ENCODE measurements at places on chromosomes 3 and 15.

DNA sequence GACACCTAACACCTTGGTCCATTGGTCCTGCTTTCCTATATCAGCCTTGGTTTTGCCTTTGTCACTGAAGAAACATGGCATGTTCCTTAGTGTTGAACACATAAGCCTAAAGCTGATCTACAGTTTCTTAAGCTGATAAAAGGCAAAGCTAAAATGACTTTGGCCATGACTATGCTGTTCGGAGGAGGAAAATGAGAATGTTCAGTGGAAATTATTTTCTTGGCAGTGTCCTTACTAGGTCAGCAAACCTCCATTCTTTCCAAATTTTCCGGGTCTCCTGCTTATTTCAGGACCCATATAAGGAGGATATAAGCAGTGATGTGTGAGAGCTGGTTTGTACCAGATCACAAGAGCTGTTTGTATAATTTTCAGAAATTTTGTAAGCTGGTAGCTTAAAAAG is 832.9 kb upstream of the CFAP20DC start:
- DNase-seq, result no peak

DNA sequence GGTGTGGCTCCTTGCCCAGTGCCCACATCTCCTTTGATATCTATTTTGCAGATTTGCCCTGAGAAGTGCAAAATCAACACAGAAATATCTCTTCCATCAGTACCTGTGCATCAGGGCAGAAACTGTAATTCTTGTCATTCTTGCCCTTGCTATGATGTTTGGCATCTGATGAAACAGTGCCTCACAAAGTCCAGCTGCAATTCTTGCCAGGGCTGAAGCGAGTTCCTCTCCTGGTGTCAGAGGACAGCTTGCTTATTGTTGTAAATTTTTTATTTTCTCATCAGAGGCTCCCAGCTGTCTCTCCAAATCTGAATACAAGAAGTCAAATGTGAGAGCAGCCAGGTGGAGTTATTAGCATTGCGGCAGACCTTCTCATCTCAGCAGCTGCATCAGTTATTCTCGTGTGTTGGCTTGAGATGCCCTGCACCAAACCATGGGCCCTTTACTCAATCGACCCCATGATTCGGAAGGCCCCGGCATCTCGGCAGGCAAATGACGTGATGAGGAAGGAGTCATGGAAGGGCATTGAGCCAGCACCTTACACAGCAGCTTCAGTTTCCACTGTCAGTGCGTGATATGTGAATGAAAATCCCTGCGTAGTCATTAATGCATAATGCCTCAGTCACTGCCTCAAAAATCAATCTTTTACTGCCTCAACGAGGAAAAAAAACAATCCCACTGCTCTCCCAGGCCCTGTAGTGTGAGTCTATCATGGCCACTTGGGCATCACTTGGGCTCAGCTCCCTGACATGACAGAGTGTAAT is 93.4 kb downstream of the CCNL1 start:
- no peak for DNase-seq

DNA sequence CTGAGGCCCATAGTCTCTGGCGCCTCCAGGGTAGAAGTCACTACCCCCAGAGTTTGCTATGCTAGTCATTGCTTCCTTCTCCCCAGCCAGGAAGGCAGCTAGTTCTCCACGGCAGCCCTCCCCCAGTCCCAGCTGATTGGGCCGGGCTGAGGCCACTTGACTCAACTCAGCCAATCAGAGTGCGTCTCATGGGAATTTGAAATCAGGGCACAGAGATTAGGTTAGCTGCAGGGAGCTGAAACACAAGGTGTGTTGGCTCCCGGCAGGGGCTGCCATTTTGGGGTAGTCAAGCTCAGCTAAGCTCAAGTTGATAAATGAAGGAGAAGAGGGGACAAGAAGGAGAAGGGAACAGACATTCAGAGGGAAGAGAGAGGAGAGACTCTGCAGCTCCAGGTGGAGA is 32.8 kb downstream of the LINGO1 start:
- no peak for DNase-seq

- no peak for DNase-seq
Observed at GRCh38 chr3:194592798-194593752, 40.1 kb downstream of the TMEM44 start.

DNA sequence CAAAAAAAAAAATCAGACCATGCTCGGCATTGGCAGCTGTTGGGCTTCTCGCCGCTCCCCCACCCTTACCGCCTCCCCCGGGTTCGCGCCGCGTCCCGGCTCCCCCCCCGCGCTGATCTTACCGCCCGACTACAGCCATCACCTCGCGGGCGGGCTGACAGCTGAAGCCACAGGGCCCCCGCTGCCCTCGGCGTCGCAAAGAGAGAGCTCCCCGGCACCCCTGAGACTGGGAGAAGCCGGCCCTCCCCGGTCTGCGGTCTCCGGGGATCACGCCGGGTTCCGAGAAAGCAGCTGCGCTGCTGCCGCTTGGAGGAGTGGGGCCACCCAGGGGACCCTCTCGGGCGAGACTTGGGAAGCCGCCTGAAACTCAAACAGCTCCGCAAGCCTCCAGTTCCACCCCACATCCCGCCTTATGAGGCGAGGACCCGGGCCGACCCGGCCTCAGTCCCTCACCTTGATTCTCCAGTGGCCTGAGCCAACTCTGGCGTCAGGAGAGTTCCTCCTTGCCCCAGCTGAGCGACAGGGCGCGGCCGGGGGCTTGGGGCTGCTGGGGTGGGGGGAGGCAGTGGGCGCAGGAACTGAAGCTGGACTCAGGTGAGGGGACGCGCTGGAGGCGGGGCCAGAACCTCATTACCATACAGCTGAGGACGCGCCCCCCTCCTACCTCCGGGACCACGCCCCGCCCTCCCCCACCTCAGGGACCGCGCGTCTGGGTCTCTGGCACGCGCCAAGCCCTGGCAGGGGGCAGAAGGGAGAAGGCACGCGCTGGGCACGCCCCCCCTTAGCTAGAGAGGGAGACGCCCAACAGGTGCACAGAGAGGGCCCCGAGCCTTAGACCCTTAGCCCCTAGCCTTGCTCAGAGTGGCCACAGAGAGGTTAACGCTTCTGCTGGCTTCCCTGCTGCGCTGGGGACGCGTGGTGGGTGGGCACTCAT is 1.0 kb upstream of the DLL4 start:
- DNase-seq, result no peak

DNA sequence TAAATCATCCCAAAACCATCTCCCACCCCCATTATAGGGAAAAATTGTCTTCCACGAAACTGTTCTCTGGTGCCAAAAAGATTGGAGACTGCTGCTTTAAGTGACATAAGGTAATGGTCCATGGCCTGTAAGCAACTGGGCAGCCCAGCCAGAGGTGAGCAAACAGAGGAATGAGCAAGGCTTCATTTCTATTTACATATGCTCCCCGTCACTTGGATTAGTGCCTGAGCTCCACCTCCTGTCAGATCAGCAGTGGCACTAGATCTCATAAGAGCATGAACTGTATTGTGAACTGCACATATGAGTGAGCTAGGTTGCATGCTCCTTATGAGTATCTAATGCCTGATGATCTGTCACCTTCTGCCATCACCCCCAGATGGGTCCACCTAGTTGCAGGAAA is 1159.8 kb upstream of the ALCAM start:
- DNase-seq, result no peak

- no peak for DNase-seq
Observed at GRCh38 chr3:186109897-186110803, 1.3 kb upstream of the ETV5 start.

DNA sequence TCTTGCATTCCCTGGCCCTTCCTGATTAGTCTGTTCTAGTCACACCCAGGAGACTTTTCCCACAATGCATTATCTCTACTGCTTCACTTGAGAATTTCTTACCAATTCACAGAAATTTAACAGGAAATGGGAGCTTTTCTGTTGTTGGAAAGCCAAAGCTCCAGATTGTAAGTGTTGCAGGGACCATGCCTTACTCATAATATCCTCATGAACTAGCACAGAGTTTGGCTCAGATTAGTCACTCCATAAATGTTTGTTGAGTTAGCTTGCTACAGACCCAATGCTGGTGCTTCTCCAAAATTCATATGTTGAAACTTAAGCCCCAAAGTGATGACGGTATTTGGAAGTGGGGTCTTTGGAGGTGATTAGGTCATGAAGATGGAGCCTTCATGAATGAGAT is 232.6 kb downstream of the GAP43 start:
- DNase-seq, result no peak

DNA sequence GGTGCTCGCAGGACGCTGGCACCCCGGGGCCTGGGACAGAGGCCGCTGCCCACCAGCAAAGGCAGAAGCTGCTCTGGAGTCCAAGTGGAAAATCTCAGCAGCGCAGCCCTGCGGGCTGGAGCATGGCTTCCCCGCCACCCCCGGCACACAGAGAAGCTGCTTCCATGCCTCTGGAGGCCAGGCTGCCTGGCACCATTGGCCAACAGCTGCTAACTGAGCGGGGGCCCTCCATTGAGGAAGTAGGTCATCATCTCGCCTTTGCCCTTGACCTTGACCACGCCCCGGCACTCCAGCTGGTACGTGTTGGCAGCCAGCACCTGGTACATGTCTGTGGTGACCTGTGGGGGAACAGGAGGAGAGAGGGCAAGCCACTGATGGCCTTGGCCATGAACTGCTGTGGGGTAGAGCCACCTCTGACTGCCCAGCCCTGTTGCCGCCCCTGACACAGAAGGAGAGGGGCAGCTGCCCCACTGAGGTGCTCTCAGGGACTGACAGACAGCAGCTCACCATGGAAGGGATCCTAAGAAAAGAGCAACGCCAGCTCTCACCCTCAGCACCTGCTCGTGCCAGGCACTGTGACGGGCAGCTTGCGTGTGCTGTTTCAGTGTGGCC is 82.8 kb downstream of the SEC22A start:
- peak; percentile 13 for DNase-seq

DNA sequence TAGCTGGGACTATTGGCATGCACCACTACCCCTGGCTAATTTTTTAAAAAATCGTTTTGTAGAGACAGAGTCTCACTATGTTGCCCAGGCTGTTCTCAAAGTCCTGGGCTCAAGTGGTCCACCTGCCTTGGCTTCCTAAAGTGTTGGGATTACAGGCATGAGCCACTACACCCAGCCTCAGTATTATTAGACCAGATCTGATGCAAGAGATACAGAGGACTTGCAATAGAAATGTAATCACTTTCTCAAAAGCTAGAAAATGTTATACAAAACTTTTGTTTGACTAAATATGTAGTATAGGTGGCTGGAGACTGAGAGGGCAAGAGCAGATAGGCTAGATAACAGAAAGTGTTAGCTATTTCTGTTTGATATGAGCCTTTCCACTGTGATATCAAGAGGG is 531.9 kb downstream of the SOX2 start:
- DNase-seq, result no peak

DNA sequence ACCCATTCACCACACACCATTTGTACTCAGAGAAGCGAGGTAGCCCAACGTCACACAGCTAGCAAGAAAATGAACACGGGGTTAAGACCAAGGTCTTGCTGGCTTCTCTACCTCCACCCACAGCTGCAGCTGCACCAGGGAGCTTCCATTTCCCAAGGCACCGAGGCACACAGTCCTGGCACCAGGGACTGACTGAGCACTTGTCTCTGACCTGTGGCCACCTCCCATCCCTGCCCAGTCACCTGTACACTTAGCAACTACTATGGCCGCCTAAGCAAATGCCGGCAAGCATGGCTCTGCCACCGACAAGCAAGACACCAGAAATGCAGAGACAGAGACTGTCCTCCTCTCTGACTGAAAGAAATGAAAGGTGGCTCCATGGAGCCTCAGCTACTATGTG is 15.3 kb downstream of the ZXDC start:
- DNase-seq, result no peak

DNA sequence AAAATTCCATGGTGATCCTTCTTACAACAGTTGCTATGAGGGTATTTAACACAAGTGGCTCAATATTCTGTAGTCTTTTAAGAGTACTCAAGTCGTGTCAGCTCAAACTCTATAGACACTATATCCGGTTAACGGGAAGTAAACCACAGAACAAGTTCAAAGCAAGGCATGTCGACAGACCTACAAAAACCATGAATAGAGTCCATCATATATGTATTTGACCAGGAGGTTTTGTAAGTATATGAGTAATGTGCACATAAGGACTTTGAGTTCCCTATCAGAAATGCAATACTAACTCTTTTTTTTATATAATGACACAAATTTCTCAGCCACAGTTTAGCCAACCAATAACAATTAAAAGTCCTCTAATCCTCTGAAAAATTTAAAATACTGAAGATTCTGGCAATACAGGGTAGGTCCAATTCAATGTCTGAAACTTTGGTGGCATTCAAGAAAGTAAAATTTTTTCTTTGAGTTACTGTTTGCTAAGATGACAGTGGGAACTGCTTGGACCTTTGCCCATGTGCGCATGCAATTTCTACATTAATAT is 93.7 kb downstream of the NEK10 start:
- no peak for DNase-seq

GRCh38 chr3:31530039-31530959 is 2.4 kb upstream of the STT3B start:
- no peak for DNase-seq

- no peak for DNase-seq
Observed at GRCh38 chr3:46266598-46266997, 24.3 kb downstream of the CCR3 start.
